Islet precursor cell (in vitro differentiated cells): ENCODE measurements at places on chromosomes 7 and 10.

- peak; percentile 69 for DNase-seq
Observed at GRCh38 chr7:100604976-100605911, 3.1 kb downstream of the PCOLCE start.

DNA sequence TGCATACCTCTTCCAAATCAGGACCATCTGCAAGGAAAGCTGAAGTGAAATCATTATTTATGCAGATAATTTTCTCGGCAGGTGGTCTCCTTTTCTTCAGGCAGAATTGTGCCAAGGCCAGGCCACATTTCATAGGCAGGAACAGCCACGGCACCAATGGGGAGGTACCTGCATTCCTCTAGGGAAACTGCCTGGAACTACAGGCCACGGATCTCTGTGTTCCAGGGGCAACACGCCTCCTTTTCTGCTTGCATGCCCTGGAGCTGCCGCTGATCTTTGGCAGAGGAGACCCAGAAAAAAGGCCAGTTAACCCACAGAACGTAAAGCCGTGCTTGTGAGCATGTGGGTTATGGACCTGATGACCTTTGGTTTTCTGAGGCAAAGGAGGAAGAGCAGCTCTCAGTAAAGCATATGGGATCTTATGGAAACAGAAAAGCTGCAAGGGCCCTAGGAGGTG lies 111.2 kb upstream of the KIAA1217 start:
- no peak for DNase-seq

GRCh38 chr10:60320666-60321065 lies 69.0 kb downstream of the ANK3 start:
- no peak for DNase-seq

DNA sequence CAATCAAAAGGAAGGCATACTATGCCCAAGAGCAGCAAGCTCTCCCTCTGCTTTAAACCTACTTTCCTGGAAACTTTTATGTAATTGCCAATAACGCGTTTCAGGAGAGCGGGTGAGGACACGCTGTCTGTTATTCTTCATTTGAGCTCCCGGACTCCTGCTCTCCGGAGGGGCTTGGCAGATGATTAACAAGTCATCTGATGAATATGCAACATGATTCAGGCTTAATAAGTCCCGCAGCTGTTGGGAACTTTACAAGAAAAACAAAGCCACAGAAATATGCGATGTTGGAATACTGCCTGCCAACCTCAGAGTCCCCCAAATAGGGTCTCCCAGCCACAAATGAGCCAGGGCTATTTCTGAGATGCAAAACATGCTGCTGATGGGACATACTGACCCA lies 348.0 kb downstream of the GPAM start:
- DNase-seq: no peak

GRCh38 chr7:81583882-81584533 lies 185.8 kb downstream of the HGF start:
- no peak for DNase-seq

DNA sequence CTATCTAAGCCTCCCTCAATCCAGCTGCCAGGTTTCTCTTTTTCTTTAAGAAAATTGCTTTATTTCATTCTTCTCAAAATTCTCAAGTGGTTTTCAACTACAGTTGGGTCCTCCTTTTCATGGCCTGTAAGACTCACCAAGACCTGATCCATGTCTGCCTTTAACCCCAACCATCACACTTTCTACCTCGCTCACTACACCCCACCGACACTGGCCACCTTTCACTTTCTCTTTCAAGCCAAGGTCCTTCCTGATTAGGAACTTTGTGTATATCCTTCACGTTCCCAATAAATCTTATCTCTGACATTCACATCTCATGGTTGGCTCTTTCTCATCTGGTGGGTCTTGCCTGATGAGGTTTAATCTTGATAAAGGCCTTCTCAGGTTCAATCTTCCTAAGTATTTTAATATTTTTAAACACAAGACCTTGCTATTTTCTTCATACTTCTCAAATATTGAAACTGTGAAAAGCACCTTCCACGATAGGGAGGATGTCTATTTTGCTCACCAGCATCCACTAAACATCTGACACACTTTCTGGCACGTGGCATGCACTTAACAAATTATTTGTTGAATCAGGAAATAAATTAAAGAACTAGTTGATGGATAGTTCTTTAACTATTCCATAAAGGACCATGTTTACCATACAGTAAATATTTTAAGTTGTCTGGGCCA lies 624.8 kb downstream of the GRID1 start:
- DNase-seq: no peak

GRCh38 chr10:117746541-117747448 lies 204.2 kb downstream of the EMX2 start:
- no peak for DNase-seq

DNA sequence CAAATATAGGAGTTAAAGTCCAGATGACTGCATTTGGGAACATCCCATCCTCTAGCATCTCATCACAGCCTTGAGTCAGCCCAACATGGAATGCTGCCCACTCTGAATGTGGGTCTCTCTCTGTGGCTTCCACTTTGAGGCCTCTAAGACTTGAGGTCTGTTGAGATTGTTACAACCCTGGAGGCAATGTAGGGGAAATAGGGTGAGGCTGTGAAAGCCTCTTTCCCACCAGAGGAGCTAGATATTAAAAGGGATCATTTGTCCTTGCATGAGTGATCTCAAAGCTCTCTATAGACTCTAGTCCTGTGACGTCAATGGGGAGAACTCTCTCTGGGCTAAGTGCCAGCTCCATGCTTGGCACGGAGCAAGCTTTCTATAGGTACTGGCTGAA lies 6.4 kb upstream of the GOLGA7B start:
- no peak for DNase-seq

DNA sequence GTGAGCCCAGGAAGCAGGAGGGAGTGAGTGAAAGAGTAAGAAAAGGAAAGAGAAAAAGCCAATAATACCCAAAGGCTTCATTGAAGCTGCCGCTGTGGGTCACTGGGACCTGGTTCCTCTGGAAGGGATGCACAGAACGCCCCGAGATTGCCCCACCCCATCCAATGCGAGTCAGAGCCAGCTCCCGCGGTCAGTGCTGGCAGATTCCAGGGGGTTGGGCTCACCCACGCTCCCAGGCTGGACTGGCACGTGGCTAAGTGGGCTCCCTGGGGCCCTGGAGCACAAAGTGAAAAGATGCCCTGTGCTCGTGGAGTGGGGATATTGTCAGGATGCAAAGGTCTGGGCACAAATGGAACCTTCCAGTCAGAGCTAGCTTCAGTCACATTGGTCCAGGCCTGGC lies 117.0 kb downstream of the OAT start:
- DNase-seq: no peak

- no peak for DNase-seq
Observed at GRCh38 chr10:77784856-77785255, 141.7 kb downstream of the DLG5 start.

DNA sequence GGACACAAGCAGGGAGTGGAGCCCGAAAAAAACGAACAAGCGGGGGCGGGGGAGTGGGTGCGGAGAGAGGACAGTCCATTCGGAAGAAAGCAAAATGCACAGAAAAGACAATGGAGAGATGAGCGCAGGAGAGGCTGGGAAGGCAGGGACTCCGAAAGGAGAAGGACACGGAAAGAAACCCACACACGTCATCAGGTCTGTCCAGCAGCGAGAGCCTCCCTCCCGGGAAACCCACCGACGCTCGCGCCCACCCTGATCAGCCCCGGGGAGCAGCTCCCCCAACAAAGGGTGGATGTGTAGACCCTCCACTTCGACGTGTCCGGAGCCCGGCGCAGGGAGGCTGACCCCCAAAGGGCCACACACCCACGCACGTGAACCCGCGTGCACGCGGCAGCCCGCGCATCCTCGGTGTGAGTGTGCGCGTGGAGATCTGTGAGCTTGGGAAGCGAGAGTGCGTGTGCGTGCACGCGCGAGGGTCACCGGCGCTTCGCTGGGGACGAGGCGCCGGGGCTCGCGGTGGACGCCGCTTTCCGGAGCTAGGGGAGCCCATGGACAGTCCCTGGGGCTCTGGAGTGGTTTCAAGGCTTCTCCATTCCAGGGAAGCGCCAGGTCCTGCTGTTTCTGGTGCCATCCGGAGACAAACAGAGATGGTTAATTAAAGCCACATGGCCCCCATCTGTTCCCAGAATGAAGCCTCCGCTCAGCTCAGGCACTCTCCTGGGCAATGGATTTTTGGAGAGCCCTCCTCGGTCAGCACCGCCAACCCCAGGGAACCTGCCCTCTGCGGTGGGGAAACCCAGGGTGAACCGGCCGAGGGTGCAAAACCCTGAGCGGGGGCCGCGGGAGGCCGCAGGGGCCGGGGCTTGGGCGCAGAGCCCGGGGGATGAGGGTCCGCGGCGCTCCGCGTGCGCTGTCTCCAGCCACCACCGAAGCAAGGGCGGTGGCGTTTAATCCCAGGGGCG lies 916 bp downstream of the LAMB1 start:
- DNase-seq: no peak

- peak; percentile 75 for DNase-seq
Observed at GRCh38 chr10:119209035-119209735, 1.8 kb downstream of the GRK5 start.

DNA sequence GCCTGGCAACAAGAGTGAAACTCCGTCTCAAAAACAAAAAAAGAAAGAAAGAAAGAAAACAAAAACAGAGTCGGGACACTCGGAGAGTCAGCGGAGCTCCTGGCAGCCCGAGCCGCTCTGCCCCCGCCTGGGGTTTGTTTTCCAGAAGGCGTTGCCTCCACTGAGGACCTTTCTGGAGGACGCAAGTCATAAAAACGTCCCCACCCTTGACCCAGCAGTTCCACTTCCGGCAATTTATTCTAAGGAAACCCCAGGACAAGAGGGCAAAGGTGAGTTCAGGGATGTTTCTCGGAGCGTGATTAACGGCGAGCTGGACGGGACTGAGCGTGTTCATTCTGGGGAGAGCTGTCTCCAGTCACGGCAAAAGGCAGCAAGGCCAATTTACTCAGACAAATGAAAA lies 27.0 kb upstream of the SUN1 start:
- no peak for DNase-seq

- no peak for DNase-seq
Observed at GRCh38 chr10:91296471-91296870, 76.0 kb downstream of the PCGF5 start.

- no peak for DNase-seq
Observed at GRCh38 chr7:157459966-157460365, 123.2 kb downstream of the DNAJB6 start.

- no peak for DNase-seq
Observed at GRCh38 chr10:61640856-61641255, 21.9 kb upstream of the CABCOCO1 start.

- DNase-seq: no peak
Observed at GRCh38 chr10:108496106-108496505, 1331.6 kb upstream of the SORCS1 start.

GRCh38 chr10:3412071-3412582 lies 239.5 kb upstream of the PITRM1 start:
- no peak for DNase-seq

- no peak for DNase-seq
Observed at GRCh38 chr10:80148166-80148805, 15.8 kb downstream of the PLAC9 start.

GRCh38 chr10:18423058-18423637 lies 228.2 kb downstream of the NSUN6 start:
- no peak for DNase-seq

DNA sequence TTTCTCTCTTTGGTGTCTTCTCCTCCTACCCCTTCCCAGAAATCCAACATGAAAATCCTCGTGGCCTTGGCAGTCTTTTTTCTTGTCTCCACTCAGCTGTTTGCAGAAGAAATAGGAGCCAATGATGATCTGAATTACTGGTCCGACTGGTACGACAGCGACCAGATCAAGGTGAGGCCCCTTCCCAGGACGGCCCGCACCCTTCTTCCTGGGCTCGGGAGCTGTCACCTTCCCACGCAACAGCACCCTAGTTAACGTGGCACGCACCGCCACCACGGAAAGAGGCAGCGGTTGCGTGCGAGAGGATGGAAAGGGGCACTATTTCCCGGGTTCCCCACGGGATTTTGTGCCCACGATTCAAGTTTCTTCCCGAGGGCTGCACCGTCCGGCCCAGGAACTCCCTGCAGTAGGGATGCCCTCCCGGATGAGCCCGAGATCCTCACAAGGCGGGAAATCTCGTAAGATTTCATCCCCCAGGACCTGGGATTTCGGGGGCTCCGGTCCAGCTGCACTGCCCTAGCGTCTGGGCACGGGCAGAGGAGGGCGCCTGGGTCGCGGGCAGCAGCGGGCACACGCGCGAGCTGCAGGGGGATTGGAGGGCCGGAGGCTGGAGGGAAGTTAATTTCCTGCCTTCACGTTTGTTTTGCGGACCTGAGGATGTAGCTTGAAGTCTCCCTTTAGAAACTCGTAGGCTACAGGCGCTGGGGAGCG lies 834 bp downstream of the TAC1 start:
- peak; percentile 54 for DNase-seq

DNA sequence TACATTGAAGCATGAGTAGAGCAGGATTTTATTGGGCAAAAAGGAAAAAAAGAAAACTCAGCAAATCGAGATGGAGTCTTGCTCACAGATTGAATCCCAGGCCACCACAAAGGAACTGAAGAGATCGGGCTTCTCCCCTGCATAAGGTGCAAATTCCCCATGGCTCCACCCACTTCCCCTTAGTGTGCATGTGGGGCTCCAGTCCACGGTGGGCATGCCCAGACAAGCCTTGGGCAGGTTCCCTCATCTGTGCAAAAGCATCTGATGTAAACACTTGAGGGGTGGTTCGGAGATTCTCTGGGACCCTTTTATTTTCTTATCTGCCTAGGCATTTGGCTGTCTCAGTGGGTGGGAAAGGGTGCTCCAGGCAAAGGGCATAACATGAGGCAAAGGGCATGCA lies 150.7 kb downstream of the CFTR start:
- DNase-seq: no peak

GRCh38 chr10:83945982-83946718 lies 193.2 kb upstream of the GHITM start:
- no peak for DNase-seq

- no peak for DNase-seq
Observed at GRCh38 chr7:116571037-116571436, 46.2 kb downstream of the CAV1 start.

DNA sequence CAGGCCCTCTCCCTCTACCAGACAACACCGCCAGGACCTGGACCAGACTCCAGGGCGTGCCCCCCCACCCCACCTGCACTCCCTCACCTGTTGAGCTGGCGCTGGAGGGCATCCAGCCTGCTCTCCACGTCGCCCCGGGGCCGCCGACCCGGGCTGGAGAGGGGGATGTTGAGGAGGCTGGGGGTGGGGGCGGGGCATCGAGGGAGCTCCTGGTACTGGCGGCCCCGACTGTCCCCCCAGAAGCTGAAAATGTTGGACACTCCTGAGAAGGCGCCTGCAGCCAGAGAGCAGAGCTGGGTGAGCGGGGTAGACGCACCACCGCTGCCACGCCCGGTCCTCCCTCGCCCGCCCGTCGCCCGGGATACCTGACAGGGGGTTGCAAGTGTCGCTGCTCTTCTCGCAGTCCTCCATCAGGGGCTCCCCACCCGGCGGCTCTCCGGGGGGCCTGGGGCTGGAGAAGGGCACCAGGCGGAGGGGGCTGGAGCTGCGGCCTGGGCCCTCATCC lies 30.8 kb downstream of the KCNH2 start:
- peak; percentile 51 for DNase-seq
